NCI-H1694 (cell line): ENCODE measurements at places on chromosomes 13 and 19.

GRCh38 chr13:20146381-20146780 is 14.5 kb downstream of the GJA3 start:
- no peak for DNase-seq

DNA sequence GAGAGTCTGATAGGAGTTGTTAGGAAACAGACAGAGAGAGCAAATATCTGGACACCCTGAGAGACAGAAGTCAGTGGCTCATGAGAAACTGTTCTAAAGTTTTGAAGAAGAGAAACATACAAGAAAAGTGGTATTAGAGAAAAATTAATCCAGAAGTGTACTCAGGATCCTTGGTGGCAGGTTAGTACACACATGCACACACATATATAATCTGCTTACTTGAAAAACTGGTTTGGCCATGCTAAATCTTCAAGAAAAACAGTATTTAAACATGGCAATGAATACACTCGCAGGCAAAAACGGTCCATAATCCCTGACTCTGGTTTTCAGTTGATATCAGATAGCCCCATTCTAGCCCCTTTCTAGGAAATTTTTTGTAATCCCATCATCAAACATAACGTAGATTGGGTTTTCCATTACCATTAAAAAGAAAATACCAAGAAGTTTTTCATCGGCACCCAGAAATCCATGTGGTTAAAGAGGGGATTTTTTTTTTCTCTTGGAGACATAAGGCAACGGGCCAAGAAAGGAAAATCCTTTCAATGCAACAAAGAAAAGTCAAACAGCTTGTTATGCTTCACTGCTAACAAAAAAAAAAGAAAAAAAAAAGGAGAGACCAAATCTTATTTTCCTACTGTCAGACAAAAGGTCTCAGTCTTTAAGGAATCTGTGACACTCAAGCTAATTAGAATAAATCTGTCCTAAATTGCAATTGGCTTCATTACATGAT is 178.0 kb upstream of the MIR17HG start:
- no peak for DNase-seq

DNA sequence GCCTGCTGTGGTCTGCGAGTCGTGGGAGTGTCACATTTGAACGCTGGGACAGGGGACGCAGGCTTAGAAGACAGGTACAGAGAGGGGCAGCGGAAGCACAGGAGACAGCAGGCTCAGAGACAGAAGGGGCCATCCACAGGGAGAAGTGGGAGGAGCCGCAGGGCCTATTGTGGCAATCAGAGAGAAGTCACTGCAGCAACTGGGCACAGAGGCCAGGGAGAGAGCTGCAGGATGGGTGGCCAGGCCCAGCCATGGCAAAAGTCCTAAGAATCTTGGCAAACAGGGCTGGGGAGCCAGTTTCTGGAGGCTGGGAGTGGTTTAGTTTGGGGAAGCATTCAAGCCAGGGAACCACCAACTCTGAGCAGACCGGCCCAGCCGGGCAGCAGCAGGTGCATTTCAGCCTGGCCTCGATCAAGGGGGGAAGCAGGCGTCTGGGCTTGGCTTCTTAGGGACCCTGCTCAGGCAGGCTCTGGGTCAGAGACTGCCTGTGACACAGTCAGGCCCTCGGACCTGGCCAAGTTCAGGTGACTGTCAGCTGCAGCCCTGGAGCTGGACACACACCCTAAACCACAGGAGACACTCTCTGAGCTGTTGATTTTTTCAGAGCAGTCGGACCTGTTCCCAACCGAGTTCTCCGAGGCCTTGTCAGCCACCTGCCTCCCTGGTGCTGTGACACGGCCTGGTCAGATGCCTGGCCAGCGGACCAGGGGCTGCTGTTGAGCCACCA is 11.8 kb downstream of the SH3GL1 start:
- no peak for DNase-seq

- DNase-seq: no peak
Measured at GRCh38 chr19:45408830-45409556, 2.5 kb downstream of the POLR1G start.

DNA sequence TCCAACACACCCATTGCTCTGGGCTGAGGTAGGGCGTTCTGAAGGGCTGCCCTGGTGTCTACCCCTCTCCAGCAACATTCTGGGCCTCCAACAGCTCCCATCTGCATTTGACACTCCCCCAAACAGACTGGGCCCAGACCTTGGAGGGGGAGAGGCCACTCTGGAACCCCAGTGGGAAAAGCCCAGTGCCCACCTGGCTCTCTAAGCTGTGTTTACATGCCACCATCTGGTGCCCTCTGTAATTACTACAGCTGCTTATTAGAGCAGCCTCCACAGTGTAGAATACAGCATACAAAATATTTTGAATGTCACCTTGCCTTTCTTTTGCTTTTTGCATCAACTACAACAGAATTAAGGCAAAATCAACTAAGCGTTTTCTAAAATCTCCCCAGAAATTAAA is 35.8 kb upstream of the TM9SF2 start:
- peak; percentile 96 for DNase-seq

GRCh38 chr13:45926741-45927140 is 75.2 kb upstream of the SIAH3 start:
- no peak for DNase-seq

GRCh38 chr13:94641409-94641941 is 39.8 kb downstream of the GPR180 start:
- no peak for DNase-seq

GRCh38 chr13:103354171-103354570 is 288.0 kb upstream of the SLC10A2 start:
- DNase-seq: no peak

DNA sequence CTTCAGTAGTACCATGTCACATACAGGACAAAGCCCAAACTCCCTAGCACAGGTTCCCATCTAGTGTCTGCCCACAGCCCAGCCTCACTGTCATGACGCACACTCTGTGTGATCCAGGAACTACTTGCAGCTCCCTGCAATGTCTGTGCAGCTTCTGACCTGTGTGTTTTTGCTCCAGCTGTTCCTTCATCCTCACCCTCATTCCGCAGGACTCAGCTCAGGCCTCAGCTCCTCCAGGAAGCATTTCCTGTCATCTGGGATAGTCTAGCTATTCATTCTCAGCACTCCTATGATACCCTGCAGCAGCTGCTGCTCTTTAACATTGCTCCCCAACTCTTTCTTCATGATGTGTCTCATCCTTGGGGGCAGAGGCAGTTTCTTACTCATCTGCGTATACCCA is 56.1 kb downstream of the ENOX1 start:
- no peak for DNase-seq

DNA sequence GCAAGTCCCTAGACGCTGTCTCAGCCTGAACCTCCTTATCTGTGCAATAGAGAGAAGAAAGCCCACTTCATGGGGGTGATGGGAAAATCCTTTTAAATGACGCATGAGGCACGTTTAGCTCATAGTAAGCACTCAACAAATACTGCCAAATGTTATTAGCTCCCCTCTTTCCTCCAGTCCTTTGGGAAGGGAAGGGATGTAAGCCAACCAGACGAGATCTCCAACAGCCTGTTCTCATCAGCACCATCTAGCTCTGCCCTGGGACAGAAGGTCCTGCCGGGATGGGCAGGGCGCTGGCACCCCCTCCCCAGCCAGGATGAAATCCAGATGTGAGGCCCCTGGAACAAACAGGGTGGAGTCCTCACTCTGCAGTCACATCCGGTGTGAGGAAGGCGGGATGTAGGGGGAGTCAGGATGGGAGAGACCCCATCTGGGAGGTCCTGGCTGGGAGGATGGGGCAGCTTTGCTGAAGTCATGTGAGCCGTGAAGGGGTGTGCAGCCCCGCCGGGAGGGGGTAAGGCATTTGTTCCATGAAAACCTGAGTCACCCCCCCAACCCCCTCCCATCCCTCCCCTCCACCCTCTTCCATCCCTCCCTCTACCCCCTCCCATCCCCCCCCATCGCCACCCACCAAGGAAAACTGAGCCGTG is 4.6 kb downstream of the S1PR2 start:
- DNase-seq: no peak

DNA sequence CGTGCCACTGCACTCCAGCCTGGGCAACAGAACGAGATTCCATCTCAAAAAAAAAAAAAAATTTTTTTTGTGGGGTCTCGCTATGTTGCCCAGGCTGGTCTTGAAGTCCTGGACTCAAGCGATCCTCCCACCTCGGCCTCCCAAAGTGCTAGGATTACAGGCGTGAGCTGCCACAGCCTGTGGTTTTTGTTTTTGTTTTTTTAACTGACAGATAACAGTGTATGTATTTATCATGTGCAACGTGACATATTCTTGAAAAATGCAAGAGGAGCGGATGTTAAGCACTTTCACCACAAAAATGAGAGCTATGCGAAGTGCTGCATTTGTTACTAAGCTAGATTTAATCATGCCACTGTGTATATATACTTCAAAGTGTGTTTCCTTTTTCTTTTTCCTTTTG is 49.0 kb downstream of the ARHGEF18 start:
- DNase-seq: no peak

- no peak for DNase-seq
Measured at GRCh38 chr19:1626417-1627010, 21.3 kb upstream of the UQCR11 start.

GRCh38 chr13:29472332-29472961 is 123.0 kb downstream of the SLC7A1 start:
- DNase-seq: peak; percentile 2

GRCh38 chr13:27194895-27195764 is 23.5 kb upstream of the USP12 start:
- no peak for DNase-seq

DNA sequence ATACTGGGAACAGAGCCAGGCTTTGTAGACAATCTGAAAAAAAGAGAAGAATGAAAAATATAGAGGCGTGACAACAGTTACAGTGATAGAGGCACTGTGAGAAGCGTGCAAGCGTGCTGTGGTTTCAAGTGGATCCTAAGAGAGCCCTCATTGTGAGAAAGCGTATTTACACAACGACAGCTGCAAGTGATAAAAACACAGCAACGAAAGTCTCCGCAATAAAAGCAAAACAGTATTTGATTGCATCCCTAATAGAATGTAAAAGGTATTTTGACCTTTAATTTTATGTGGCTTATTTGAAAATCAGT is 642.7 kb upstream of the ARGLU1 start:
- DNase-seq: no peak

GRCh38 chr19:56076498-56076897 is 44.6 kb downstream of the ZNF787 start:
- peak; percentile 34 for DNase-seq

- DNase-seq: no peak
Measured at GRCh38 chr19:15330801-15331418, 1.4 kb downstream of the BRD4 start.

- DNase-seq: no peak
Measured at GRCh38 chr13:111913761-111914140, 153.2 kb upstream of the SOX1 start.

- no peak for DNase-seq
Measured at GRCh38 chr19:38204728-38205127, 19.3 kb downstream of the DPF1 start.

GRCh38 chr19:1512671-1513498 is at the start of gene ADAMTSL5:
Gene ADAMTSL5 (minus strand): TSS chr19:1513019. CDS start chr19:1510943, 2,076 bp downstream.
- no peak for DNase-seq

DNA sequence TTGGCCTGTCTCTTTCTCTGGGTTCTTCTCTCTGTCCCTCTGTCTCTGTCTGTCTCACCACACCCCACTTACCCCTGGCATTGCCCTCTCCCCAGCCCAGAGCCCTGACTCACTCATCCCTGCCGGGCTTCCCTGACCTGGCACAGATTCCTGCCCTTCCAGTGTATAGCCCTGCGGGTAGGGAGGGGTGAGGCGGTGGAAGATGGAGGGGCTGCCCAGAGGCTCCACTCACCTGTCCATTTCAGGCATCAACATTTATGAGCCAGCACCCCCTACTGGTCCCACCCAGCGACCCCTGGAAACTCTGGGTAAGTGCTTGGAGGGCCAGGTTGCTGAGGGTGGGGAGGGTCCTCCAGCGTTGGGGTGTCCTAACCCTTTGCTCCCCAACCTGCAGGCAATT is 1.0 kb downstream of the NCCRP1 start:
- no peak for DNase-seq

DNA sequence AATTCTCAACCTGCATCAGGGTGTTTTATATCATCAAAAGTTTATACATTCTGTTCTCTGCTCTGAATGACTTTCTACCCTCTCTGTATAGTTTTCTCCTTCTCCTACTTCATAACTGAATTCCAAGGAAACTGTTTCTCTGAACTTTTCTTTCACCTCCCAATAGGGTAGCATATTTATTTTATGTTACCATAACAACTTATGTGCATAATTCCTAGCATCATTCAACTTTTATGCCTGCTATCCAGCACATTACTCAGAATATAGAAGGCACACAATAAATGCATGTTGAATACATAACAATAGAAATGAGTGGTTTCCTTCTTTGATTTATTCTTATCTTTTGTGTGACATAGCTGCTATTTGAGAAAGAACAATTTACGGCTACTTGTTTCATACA is 2385.0 kb downstream of the PCDH9 start:
- DNase-seq: no peak

DNA sequence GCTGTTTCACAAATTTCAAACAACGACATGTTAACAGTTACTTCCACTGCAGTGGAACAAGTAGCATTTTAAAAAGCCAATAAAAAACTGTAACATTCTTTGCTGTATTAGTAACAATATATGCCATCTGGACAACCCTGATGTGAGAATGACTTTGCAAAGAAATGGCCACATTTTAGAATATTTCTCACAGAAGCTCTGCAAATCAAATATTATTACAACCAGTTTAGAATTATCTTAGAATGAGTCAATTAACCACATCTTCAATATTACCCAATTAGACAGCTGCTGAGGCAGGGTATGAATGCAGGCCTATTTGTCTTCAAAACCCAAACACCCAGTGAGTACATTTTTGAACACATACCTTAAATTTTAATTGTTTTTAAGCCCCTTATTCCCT is 3.2 kb downstream of the ZNF699 start:
- DNase-seq: no peak

- no peak for DNase-seq
Measured at GRCh38 chr19:33821871-33822270, 25.2 kb downstream of the KCTD15 start.

- no peak for DNase-seq
Measured at GRCh38 chr13:95164830-95165229, 136.4 kb downstream of the ABCC4 start.

GRCh38 chr19:35125270-35125717 is 9.6 kb downstream of the LGI4 start:
- DNase-seq: no peak

DNA sequence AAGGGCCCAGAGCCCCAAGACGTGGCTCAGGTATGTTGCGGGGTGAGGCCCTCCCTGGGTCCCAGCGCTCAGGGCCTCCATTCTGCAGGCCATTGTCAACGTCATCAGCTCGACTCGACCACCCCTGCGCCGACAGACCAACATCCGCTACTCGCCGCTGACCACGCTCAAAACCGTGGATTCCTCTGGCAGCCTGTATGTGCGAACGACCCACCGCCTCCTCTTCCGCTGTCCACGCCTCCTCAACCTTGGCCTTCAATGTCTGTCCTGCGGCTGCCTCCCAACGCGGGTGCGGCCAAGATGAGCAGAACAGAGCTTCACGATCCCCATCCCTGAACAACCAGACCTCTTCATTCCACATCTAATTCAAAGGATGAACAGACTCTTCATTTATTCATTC is 8.2 kb downstream of the RDH8 start:
- no peak for DNase-seq

GRCh38 chr19:45472563-45473366 is 5.0 kb downstream of the FOSB start:
- DNase-seq: no peak

DNA sequence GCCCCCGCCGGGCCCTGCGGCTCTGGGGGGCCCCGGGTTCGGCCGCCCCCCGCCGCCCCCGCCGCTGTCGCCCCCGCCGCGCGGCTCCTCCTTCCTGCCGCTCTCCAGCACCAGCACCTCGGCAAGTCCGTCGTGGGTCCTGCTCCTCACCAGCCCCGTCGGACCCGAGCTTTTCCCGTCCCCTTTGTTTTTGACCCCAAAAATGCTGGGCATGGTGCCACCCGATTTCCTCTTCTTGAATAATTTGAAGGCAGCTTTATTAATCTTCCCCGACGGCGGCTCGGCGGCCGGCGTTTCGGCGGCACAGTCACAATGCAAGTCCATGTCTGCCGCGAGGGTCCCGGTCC is 945 bp downstream of the AMER2 start:
- no peak for DNase-seq
